Natural killer cell (primary cell): ENCODE measurements at places on chromosomes 16 and 17. TPM values are rescaled to one million over a fixed set of nuclear protein-coding genes. Genes with fewer than 3 reads are reported as not detected.

Gene CTRB2
- total RNA-seq = not detected

Gene METTL23
- 57.7 TPM for total RNA-seq

Gene CACNG3
- total RNA-seq = not detected

Gene CACNG5
- total RNA-seq = not detected

Gene ASPA
- total RNA-seq = not detected

Gene FOXL1
- 0.10 TPM for total RNA-seq

Gene TTLL6
- total RNA-seq = not detected

Gene TNRC6C
- 76.3 TPM for total RNA-seq

Gene SCARF1
- 1.0 TPM for total RNA-seq

Gene GPR139
- not detected for total RNA-seq
